ENCODE measurements at places on chromosomes 2 and 18.
A peak's percentile ranks its signal among the peaks of the same experiment; 100 is the strongest.

DNA sequence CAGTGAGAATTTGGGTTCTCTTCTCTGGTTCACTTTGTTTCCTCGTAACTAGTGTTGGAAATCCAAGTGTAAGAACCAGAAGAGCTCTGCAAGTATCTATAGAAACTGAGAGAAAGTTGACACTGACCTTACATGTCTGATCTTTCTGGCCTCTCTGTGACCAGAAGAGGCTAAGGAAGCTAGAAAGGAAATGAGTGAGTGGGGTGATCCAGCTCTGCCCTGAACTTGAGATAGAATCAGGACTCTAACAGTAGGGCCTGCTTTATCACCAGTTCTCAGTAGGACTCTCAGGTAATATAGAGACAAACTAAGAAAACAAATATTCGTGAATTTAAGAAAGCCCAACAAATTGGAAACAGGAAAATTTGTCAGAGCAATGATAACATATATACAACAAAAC, 441.2 kb upstream of the ZNF804A start:
- no peak for DNase-seq

DNA sequence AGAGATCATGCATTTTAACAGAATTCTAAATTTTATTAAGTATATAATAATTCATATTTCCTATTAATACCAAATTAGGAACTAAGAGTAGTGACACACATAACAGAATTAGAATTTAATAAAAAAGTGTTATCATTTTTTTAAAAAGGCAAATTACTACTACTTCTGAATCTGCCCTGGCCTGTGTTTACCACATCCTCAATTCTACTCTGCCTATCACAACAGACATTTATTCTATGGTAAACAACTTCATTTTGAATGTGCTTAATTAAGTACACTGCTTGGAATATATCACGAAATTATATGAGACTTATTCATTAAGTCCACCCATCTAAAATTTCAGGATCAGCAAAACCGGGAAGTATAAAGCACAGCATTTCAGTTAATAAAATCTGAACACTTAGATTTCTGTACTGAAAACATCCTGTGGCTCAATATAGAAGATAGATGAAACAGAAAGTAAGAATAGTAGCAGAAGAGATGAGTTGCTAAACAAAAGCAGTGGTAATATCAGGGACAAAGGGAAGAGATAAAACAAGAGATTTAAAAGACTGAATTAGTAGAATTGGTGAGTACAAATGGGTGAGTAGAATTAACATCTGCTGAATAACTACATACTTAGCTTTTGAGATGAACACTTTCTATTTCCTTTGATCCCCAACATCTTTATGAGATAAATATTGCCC, 3.7 kb downstream of the SMC6 start:
- DNase-seq: no peak

GRCh38 chr2:7667260-7667757, 750.1 kb downstream of the RNF144A start:
- DNase-seq: no peak

GRCh38 chr2:86000131-86000937, 105.4 kb downstream of the POLR1A start:
- DNase-seq: no peak

DNA sequence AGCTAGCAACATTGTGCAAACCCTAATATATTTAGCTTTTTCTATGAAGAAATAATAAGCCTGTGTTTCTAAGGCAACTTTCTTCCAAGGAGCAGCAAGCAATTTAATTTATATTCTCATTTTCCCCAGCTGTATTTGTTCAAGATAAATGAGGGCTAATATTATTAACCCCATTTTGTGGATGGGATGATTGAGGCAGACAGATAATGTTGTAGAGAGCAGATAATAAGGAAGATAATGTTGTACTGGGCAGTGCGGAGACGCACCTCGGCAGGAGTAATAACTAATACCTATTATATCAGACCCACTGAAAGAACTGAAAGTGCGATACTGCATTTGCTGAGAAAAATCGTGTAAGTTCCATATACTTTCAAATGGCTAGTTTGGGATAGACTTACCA, 344.1 kb upstream of the FANCL start:
- DNase-seq: no peak

GRCh38 chr2:199273042-199273511, 184.7 kb downstream of the SATB2 start:
- no peak for DNase-seq

DNA sequence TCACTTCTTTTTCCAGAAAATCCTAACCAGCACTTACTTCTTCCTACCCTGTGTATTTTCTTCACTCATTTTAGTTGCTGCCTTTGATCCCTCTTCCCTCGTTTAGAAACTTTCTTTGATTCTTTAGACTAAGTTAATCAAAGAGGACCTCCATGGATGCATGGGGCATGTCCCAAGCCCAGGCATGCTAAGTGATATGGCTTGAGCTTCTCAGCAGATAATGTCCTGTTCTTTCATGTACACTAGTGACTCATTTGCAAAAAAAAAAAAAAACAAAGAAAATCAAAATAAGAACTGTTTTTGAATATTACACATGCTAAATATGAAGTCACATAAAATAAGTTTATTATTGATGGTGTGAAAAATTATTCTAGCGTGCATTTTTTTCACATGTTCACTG, 800.9 kb downstream of the SATB2 start:
- no peak for DNase-seq

DNA sequence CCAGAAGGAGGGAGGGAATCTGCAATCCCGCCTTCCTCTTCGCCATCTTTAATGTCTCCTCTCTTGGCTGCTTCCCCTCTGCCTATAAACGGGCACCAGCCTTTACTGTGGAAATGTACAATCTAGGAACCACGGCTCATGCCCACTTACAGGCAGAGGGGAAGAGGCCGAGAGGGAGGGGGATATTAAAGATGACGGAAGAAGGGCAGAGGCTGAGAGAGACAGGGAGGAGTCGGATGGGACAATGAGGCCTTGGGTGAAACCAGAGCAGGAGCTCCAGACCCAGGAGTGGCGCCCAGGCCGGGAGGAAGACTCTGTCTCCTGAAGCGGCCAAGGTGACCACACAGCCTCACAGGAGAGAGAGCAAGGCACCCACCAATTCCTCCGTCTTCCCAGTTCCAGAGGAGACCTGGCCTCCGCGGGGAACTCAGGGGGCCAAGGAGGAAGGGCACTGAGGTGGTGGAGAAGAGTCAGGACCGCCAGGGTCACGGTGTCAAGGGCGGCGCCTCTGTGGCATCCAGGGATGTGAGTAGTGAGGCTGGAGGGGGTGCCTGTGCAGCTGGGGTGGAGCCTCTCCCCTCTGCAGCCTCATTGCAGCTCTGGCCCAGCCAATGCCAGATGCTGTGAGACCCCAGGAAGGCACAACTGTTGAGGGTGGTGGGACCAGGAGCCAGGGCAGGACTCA, 67.8 kb downstream of the CIB4 start:
- no peak for DNase-seq

GRCh38 chr18:52219102-52219501, 120.9 kb upstream of the DCC start:
- DNase-seq: no peak

DNA sequence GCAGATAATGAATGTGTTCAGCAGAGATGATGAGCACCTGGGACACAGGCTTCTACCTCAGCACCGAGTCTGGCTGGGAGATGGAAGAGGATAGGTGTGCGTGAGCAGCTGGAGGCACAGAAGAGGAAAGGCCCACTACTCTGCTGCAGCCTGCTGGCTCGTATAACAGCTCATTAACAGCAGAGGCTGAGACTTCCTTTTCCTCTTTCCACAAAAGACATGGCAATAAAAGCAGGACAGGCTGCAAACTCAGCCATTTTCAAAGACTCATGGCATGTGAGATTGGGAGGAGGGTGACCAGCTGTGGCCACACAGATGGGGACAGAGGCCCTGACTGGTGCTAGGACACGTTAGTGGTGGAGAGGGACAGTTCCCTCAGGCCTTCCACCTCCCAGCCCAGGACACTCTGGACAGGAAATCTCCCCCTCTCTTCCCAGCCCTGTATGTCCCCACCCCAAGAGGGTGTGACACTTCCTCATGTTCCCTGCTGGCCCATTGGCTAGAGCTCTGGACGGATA, 60.3 kb downstream of the CACNB4 start:
- no peak for DNase-seq

GRCh38 chr18:8656232-8656631, 47.0 kb downstream of the RAB12 start:
- no peak for DNase-seq

DNA sequence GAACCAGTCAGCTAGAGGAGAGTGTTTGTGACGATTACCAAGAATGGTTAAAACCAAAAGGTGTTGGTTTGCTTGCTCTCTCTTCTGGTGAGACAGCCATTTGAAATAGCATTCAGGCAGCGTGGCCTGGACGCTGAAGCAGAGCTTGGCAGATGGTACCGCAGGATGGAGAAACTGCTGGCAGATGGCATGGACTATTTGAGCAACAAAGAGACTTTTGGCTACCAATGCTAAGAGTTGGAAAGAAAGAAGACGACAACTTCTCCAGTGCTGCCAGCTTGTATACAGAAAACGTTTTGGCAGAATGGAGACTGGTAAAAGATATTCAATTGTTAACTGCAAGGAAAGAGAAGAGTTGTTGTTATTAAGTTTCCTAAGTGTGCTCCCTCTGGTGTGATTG, 315.0 kb downstream of the PARD3B start:
- DNase-seq: no peak

DNA sequence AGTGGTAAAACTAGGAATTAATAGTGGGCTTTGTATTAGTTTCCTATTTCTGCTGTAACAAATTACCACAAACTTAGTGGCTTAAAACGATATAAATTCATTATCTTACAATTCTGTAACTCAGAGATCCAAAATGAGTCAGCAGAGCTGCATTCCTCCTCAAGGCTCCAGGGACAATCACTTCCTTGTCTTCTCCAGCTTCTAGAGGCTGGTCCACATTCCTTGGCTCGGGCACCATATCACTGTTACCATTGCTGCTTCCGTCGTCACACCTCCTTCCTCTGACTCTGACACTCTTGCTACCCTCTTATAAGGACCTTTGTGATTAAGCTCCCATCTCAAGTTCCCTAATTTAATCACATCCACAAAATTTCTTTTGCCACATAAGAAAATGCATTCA, 567.8 kb upstream of the KLHL29 start:
- DNase-seq: no peak

- no peak for DNase-seq
Observed at GRCh38 chr2:39392672-39393071, 44.4 kb downstream of the MAP4K3 start.

GRCh38 chr2:98730053-98730706, 752 bp downstream of the MGAT4A start:
- DNase-seq: peak; percentile 23

DNA sequence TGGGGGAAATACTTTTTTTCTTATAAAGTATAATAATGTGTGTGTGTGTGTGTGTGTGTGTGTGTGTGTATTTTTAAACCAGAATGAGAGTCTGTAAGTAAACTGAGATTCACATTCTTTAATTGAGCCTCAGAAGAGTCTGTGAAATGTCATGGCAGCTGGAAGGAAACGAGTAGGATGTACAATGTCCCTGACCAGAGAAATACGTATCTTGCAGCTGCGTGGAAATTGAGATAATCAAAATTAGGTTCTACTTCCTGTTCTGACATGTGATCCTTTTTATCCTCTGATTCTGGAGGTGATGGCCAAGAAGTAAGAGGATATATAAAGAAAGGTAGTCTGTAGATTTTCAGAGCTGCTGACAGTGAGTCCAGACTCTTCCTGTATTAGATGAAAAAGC, 50.0 kb downstream of the SH3RF3 start:
- DNase-seq: no peak

- no peak for DNase-seq
Observed at GRCh38 chr2:97718942-97719341, 5.6 kb downstream of the ZAP70 start.

GRCh38 chr2:62287899-62288880, 92.3 kb downstream of the B3GNT2 start:
- no peak for DNase-seq

DNA sequence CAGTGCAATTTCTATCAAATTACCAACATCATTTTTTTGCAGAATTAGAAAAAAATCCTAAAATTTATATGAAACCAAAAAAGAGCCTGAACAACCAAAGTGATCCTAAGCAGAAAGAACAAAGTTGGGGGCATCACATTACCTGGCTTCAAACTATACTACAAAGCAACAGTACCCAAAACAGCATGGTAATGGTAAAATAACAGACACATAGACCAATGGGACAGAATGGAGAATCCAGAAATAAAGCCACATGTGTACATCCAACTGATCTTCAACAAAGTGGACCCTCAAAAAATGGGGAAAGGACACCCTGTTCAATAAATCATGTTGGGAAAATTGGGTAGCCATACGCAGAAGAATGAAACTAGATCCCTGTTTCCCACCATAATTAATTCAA, 245.7 kb upstream of the CTAGE1 start:
- DNase-seq: no peak

- DNase-seq: no peak
Observed at GRCh38 chr2:63827749-63828148, 13.9 kb upstream of the UGP2 start.

DNA sequence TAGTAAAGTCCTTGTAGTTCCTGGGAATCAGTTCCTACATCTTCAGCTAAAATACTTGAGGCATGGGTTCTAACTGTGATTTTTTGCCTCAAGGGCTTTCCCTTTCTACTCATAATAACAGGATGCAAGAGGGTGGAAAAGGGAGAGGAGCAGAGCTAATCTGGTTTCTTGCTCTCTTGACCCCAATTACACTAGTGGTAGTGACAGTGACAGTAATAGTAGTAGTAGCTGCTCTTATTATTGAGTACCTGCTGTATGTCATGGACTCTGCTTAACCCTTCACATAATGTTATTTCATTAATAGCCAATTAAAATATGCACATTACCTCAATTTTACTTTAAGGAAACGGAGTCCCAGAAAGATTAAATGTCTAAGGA, 214.8 kb upstream of the HNRNPA3 start:
- no peak for DNase-seq

DNA sequence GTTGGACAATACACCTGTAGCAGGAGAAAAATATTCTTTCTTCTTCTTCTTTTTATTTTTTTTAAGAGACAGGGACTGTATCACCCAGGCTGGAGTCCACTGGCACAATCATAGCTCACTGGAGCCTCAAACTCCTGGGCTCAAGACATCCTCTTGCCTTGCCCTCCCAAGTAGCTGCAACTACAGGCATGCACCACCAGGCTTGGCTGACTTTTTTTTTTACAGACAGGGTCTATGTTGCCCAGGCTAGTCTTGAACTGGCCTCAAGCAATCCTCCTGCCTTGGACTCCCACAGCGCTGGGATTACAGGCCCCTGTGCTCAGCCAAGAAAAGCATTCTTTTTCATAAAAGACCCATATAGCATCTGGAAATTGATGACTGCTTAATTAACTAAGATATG, 17.1 kb upstream of the ARHGAP28 start:
- no peak for DNase-seq

GRCh38 chr18:68623342-68623741, 91.6 kb downstream of the TMX3 start:
- DNase-seq: no peak

- no peak for DNase-seq
Observed at GRCh38 chr2:38665854-38666555, at the start of gene GALM. TSS of gene GALM (plus strand) at chr2:38666114. CDS start at chr2:38666162, 48 bp downstream.

GRCh38 chr2:128041561-128041960, 13.7 kb upstream of the SAP130 start:
- DNase-seq: no peak

GRCh38 chr18:8300751-8301410, 308.4 kb upstream of the RAB12 start:
- DNase-seq: no peak

- DNase-seq: no peak
Observed at GRCh38 chr2:161096336-161096735, 63.9 kb upstream of the TANK start.
